ENCODE measurements at places on chromosomes 7 and 10. TPM values are rescaled to one million over a fixed set of nuclear protein-coding genes. Genes with fewer than 3 reads are reported as not detected.

DNA sequence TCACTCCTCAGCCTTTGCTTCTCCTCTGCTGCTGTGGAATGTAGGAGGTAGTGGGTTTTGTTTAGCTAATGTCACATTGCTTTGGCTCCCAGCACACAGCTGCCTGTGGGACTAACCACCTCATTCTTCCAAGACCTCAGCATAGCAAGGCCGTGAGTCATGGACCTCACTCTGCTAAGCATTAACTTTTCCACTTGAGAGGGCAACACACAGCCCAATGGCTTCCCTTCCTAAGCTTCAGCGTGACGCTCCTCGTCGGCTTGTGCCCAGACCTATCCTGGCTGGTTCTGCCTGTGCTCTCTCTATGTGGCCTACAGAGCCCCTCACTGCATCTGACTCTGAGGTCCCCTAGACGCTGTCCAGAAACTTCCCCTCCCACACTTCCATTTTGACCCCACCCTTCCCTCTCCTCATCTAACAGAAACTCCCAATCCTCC, 23.3 kb downstream of the MYOF start:
- peak; percentile 92 for DNase-seq

DNA sequence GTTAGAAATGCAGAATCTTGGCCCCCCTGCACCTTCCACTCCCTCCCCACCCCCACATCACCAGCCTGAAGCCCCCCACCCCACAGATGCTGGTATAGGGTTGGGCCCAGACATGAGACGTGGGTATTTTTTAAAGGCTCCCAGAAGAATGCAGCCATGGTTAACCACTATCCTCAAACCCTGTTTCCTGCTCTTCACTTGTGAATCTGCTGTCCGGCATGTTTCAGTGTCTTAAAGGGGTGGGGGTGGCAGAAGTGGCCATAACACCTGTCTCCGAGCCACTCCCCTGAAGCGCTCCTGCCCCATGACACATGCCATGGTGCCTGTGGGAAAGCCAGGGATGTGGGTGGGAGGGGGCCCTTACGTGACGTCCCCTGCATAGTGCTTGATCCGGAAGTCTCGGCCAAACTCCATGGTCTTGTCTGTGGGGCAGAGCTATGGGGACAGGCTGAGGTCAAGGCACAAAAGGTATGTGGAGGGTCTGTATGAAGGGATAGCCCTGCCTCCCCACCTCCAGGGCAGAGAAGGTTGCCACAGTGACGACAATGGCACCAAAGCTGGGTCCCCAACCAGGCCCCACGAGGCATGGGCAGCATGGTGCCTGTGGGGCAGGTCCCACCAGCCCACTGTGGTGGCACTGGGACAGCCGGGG, 9.6 kb downstream of the MYO1G start:
- DNase-seq: no peak

DNA sequence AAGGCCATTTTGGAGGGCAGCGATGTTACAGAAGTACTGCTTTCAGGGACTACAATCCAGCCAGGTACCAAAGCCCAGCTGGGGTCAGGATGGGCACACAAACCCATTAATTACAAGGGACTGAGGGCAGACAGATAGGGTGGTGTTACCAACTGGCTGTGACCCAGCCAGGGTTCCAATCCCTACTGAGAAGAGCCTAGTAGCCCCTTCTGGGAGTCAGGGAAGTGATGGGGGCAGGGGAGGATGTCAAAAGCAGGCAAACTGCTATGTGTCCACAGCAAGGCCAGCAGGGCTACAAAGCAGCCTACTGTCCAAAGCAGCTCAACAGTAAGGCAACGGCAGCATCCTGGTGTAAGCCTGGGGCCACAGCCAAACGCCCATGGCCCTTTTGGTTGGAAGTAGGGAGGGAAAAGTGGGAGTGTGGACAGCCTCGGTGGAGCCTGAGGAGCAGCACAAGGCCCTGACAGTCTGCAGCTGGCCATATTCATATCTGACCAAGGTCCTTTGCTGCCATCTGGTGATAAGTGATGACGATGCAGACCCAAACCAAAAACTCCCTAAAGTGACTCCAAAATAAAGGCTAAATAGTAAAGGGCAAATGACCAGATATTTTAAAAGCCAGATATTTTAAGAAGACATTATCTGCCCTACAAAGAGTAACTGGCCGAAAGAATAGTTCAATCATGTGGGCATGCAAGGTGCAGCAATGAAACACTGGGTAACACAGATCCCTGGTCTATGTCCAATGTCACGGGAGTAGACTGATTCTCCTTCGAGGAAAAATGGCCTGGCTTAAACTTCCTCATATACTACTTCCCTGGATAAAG, 56.9 kb downstream of the XPNPEP1 start:
- no peak for DNase-seq

DNA sequence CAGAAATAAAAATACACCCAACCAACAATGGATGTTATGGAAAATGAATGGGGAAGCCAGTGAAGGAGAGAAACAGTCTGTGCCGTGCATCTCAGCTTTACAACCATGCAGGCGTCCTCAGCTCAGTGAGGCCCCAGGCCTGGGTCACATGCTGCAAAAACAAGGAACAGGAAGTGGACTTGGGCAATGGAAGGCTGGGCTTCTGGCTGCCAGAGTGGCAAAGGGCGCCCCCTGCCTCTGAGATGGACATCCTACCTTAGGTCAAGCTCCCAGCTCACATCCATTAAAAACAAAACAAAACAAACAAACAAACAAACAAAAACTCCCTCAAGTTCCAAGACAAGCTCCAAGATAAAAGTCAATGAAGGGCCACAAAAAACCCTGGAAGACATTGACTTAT, 54.7 kb upstream of the AFAP1L2 start:
- no peak for DNase-seq

DNA sequence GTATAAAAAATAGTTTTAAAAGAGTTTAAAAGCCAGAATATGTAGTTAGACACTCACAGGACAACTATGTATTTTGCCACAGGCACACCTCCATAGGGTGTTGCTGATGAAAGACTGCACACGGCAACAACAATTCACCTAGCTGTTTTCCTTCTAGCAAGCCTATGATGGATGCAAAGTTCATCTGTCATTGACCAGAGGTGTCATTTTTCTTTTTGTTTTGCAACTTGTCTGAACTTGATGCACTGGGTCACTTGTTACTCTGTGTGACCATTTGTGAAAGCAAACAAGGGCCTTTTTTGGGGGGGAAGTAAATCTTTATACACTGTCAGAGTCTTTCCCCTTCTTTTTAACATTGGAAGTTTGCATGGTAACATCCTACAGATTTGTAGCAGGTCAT, 258.0 kb upstream of the SEMA3A start:
- no peak for DNase-seq

- DNase-seq: no peak
These were observed 377.6 kb downstream of the GPR158 start for GRCh38 chr10:25552283-25552919.

DNA sequence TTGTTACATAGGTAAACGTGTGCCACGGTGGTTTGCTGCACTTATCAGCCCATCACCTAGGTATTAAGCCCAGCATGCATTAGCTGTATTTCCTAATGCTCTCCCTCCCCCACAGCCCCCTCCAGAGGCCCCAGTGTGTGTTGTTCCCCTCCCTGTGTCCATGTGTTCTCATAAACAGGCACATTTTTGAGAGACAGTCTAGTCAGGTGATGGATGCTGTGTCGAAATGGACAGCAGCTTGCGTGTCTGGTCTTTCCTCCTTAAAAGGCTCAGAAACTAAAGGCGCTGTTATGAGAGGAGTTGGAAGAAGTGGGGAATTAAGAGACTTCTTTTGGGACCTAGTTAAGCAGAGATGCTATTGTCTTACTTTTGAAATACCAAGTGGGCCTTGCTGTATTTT, 296.0 kb downstream of the BBS9 start:
- DNase-seq: no peak

- no peak for DNase-seq
These were observed at the start of gene PFKP for GRCh38 chr10:3067118-3067858. PFKP (plus strand) TSS chr10:3067548; CDS start chr10:3067596, 48 bp downstream.

DNA sequence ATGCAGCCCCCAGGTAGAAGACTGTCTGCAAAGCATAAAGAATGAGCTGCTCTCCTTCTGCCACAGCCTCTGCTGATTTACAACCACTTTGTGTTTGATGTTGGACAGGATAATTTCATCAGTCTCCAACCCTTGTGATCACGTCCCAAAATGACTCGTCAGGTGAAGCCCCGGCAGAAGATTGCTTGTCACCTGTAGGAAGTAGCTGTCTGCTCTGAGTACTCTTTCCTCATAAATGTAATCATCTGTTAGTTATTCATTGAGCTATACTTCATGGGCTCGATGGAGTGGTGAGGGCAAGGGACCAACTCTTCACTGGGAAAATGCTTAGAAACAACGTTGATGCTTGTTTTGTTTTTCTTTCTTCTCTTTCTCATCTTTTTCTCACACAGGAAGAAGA, 290.9 kb upstream of the SP8 start:
- no peak for DNase-seq

DNA sequence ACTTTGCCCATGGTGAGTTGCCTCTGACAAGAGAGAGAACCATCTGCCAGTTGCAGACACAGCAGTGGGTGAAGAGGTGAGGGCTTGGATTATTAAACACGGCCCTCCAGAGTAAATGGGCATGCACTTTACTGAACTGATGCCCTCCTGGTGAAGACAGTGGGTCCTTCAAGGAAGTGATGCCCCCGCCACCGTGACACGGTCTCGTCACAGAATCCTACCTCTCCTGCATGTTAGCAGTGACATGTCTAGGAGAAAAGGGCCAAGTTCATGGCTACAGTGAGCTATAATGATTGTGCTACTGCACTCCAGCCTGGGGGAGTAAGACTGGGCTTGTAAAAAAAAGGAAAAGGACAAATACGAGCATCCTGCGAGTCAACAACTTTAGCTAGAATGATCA, 2.4 kb downstream of the BNIP3 start:
- no peak for DNase-seq

DNA sequence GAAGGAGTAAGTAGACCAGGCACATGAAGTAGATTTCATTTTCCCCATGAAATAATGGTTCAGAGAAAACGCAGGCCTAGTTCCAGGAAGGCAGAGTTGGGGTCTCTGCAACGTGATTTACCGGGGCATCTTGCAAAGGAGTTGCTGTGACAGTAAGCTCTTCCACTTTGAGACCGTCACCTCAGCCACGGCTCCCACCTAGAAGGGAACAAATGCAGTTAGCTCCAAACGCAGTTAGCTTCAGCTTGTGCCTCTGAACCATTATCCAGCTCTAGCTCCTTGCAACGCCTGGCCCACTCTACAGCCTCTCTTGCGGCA, 7.0 kb upstream of the MYO1G start:
- DNase-seq: no peak

DNA sequence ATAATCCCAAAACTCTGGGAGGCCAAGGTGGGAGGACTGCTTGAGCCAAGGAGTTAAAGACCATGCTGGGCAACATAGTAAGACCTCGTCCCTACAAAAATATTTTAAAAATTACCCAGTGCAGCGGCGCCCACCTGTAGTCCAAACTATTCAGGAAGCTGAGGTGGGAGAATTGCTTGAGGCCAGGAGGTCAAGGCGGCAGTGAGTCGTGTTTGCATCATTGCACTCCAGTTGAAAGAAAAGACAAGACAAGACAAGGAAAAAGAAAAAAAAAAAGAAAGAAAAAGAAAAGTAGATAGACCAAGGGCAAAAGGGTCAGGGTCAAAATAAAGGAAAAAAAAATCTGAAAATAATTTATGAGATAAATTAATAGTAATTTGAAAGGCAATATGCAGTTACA, 5.8 kb downstream of the ANXA7 start:
- DNase-seq: no peak

DNA sequence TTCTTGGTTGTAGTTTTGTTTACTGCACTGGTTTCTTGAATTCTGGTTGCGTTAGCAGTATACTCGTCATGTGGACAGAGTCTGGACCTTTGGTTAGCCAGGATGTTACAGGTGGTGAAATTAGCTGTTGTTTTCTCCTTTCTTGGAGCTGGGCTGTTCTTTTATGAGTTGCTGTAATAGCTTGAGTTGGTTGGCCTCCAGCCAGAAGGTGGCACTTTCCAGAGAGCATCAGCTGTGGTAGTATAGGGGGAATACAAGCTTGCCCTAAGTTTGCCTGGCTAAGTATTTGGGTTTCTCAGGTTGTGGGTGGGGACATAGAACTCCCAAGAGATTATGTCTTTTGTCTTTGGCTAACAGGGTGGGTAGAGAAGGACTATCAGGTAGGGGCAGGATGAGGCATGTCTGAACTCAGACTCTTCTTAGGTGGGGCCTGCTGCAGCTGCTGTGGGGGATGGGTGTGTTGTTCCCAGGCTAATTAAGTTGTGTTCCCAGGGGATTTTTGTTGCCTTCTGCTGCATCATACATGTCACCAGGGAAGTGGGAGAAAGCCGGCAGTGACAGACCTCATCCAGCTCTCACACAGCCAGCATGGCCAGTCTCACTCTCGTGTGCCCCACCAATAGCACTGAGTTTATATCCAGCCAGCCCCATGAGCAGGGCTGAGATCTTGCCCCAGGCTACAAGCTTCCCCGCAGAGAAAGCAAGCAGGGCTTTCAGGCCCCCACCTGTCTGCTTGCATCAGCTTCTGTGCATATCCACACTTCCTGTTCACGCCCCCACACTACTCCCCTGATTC, 246.7 kb upstream of the TPK1 start:
- DNase-seq: no peak

- DNase-seq: no peak
These were observed 7.9 kb upstream of the GSDME start for GRCh38 chr7:24764972-24765744.

DNA sequence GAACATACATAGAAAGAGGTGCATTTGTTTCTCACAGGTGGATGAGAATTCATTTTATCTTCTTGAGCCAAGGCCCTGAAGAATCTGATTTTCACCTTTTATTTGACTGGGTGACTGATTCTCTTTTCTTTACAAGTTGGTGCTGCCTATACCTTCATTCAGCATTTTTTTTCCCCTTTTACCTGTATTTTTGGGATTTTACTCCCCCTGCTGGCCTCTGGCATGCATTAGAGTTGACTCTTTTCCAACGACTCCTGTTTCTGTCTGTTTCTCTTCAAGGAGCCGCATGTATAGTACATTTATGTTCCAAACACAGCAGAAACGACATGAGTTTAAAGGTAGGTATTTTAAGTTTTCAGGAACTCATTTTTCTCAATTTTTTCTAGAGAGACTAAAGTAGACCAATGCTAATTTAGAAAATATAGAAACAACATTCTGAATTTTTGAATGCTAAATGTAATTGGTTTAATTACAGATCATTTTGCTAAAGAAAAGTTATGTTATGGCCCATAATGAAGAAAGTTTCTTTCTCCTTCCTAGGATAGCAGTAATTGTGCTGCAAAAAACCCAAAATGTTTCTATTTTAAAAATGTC, 149.8 kb upstream of the HDAC9 start:
- DNase-seq: no peak

DNA sequence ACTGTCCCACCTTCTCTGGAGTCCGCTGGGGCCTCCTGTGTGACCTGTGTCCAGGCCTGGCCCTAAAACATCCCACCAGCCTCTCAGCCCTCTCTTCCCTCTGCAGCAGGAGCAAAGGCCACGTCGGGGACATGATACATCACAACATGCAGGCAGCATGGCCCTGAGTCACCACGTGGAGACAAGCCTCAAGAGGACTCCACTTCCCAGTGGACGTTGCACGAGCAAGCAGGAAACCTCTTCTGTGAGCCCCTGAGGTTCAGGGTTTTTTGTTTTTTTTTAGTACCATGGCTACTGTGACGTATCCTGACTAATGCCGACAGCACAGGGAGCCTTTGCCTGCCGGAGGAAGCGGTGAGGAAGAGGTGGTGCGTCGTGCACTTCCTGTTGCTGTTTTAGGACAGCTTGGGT, 165.9 kb downstream of the DNAJB6 start:
- no peak for DNase-seq

SNCG gene
- polyA plus RNA-seq: 13.1 TPM

RBM28 gene
- 16.7 TPM for polyA plus RNA-seq

AKR1C4 gene
- polyA plus RNA-seq: not detected

AMPH gene
- not detected for polyA plus RNA-seq

LRGUK gene
- polyA plus RNA-seq: 0.45 TPM

Data from keratinocyte (primary cell).